ENCODE measurements at places on chromosomes 12 and 14.

- DNase-seq, result no peak
Measured at GRCh38 chr12:66726556-66726955, 47.7 kb upstream of the GRIP1 start.

DNA sequence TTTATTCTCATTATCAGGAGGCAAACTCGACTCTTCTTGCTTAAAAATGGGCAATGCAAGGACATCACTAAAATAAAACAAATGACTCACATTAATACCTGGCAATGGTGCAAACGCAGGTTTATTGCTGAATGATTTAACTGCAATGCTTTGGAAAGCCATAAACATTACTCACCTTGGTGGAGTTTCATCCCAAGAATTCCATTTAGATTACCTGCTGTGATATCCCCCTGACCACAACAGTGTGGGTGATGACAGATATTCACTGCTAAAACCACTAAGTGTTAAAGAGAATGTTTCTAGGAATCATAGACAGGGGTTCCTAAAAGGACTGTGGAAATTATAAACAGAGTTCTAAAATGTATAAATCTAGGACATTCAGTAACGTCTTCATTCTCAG, 35.3 kb upstream of the CSRNP2 start:
- DNase-seq, result no peak

- no peak for DNase-seq
Measured at GRCh38 chr14:99136401-99136800, 135.6 kb downstream of the BCL11B start.

GRCh38 chr12:26966842-26967241, 28.6 kb downstream of the FGFR1OP2 start:
- no peak for DNase-seq

- no peak for DNase-seq
Measured at GRCh38 chr12:94263905-94264561, 115.7 kb downstream of the PLXNC1 start.

DNA sequence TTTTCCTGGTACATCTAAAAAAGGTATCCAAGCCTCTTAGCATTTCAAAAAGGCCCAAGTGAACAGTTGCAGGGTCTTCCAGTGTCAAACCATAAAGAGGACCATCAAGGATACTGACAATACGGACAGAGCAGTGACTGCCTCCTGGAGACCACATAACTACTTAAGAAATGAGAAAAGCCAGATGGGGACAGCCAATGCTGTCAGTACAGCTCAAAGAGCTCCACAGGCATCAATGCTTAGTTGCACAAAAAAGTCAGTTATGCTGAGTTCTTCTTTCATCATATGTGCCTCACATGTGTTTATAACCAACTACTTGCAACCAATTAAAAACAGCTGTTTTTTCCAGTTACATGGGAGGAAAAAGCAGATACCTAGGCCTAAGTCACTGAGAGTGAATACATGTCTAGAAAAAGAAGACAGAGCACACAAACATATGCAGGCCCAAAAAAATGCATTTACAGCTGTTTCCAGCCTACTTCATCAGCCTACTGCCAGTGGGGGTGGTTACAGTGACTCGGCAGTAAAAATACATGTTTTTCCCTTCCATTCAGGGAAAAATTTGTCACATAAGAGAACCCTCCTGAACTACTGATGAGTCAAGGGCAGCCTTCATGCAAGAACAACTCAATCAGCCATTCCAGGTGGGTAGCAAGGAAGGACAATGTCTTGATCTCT, 84.0 kb downstream of the DCAF5 start:
- DNase-seq, result no peak

GRCh38 chr14:93994919-93995682, 2.0 kb upstream of the CCDC197 start:
- peak; percentile 54 for DNase-seq

DNA sequence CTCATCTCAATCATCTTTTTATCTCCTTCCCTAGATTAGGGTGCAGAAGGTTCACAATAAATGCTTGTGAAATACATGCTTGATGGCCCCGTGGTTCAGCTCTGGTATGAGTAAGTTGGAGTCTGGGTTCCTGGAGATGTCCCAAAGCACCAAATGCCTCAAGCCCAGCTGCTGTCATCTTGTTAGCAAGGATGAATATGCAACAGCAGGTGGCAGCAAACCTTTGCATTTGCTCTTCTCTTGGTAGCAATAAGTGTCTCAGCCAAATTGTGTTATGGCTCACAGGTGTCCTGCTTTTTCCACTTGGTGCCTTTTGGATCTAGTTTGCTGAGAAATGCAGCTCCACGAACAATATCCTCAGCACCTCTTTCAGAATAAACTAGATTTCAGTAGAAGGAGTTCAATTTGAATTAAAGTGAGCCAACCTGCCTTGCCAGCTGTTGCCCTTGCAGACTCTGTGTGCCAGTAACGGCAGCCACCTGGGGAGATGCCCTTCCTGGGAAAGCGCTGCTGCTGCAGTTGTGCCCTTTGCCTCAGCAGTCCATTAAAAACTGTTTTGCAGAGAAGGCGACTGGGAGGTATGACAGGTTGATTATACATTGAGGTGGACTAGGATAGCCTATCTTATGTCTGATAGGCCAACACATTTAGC, 417.3 kb downstream of the SNAPC1 start:
- DNase-seq, result no peak

- no peak for DNase-seq
Measured at GRCh38 chr12:15322164-15323061, at the start of gene PTPRO. Gene PTPRO, plus strand, starts transcription at chr12:15322508.

GRCh38 chr14:68753690-68754089, 39.2 kb downstream of the ZFP36L1 start:
- no peak for DNase-seq

GRCh38 chr12:74984631-74985030, 225.0 kb downstream of the KCNC2 start:
- no peak for DNase-seq

GRCh38 chr14:55031190-55031589, 4.2 kb downstream of the SOCS4 start:
- DNase-seq, result no peak

- no peak for DNase-seq
Measured at GRCh38 chr12:112341046-112341825, 41.0 kb downstream of the HECTD4 start.

DNA sequence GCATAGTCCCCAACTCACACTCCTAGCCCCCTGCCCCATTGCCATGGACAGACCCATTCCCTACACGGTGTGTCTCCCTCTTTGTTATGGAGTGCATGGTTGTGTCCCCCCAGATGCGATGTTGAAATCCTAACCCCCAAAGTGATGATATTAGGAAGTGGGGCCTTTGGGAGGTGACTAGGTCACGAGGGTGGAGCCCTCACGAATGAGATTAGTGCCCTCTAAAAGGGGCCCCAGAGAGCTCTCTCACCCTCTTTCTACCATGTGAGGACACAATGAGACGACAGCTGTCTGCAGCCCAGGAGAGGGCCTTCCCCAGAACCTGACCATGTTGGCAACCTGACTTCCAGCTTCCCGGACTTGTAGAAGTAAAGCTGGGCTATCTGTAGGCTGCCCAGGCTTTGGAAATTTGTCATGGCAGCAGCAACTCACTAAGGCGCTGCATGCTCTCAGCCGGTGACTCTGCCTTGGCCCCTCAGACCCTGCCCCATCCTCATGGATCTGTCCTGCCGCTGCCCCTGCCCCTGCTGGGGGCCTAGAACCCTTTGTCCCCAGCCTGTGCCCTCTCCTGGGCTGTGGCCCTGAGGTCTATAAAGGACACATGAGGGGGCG, 318.1 kb upstream of the RTL1 start:
- no peak for DNase-seq

DNA sequence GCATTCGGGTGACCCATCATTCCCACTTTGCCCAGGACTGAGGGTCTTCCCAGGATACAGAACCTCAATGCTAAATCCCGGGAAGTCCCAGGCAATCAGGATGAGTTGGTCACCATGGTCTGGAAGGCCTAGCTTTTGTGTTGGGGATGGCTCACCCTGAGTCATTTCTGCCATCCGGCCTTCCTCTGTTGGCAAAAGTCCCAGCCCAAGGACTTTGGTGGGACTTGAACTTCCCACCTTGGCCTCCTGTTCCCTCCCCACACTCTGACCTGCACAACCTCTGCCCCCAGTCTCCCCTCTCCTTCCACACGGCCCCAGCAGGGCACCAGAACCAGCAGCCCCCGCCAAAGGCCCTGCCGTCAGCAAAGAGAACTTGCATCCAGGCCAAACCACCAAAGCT, 24.6 kb upstream of the NCOR2 start:
- no peak for DNase-seq

DNA sequence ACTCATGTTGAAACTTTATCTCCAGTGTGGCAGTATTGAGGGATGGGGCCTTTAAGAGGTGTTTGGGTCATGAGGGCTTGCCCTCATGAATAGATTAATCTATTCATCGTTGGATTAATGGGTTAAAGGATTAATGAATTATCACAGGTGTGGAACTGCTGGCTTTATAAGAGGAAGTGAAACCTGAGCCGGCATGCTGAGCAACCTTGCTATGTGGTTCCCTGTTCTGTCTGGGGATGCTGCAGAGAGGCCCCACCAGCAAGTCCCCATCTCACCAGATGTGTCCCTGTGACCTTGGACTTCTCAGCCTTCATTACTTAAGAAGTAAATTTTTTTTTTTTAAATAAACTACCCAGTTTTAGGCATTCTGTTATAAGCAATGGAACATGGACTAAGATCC, 109.6 kb downstream of the DYRK2 start:
- DNase-seq, result no peak

GRCh38 chr14:20469242-20469889, at the start of gene PNP:
Gene PNP, plus strand, starts transcription at chr14:20469406. Its CDS starts 119 bp downstream, at chr14:20469525.
- DNase-seq, result peak; percentile 94

- no peak for DNase-seq
Measured at GRCh38 chr12:12804011-12804410, 9.1 kb upstream of the DDX47 start.

GRCh38 chr12:106914796-106915634, 40.7 kb upstream of the TMEM263 start:
- DNase-seq, result peak; percentile 84

DNA sequence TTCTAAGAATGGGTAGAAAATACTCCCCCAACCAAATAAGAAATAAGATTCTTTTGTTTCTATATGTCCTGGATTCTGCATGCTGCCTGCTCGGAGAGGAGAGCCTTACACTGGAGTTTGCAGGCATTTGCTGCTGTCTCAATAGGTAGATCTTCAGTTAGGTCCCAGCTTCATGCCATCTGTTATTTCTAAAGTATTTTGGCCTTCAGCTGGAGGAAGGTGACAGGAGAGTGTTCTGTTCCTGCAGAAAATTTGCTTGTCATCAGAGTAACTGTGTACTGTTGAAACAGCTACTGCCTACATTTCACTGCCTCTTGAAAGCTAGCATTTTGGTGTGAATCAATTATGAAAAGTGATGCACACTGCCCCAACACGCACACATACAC, 966.9 kb downstream of the NRXN3 start:
- DNase-seq, result no peak

DNA sequence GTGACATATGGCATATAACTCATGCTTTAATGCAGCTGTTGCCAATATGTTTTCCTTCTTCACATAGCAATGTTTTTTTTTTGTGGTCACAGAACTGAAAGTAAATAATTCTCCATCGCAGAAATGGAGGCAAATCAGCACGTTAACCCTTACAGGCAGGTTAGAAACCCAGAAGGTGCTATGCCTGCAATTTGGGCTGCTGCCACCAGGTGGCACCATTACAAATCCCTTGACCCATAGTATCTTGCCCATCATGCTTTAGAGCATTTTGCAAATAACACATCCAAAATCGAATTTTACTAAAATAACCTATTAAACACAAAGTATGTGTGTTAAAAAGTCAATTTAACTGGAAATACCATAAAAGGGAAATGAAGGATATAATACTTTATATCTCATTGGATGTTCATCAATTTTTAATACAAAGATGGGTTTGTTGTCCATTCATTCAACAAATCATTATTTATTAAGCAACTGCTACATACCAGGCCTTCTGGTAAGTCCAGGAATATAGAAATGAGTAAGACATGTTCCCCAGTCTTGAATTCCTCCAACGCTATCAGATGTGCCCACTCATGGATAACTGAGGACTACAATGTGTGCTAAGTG, 340.1 kb downstream of the GLT1D1 start:
- no peak for DNase-seq

DNA sequence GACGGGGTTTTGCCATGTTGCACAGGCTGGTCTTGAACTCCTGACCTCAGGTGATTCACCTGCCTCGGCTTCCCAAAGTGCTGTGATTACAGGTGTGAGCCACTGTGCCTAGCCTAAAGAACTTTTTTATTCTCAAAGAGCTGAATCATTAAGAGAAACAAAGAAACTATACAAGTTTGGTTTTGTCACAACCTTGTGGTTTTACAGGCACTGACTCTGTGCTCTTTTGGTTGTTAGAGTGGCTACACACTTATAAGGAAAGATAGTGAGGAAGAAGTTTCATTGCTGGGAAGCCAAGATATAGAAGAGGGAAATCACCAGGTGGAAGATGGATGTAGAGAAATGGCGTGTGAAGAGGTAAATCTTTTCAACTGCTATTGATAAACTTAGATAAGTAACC, 10.1 kb upstream of the DNAH10 start:
- no peak for DNase-seq

- no peak for DNase-seq
Measured at GRCh38 chr12:104513681-104514080, 56.9 kb downstream of the CHST11 start.

DNA sequence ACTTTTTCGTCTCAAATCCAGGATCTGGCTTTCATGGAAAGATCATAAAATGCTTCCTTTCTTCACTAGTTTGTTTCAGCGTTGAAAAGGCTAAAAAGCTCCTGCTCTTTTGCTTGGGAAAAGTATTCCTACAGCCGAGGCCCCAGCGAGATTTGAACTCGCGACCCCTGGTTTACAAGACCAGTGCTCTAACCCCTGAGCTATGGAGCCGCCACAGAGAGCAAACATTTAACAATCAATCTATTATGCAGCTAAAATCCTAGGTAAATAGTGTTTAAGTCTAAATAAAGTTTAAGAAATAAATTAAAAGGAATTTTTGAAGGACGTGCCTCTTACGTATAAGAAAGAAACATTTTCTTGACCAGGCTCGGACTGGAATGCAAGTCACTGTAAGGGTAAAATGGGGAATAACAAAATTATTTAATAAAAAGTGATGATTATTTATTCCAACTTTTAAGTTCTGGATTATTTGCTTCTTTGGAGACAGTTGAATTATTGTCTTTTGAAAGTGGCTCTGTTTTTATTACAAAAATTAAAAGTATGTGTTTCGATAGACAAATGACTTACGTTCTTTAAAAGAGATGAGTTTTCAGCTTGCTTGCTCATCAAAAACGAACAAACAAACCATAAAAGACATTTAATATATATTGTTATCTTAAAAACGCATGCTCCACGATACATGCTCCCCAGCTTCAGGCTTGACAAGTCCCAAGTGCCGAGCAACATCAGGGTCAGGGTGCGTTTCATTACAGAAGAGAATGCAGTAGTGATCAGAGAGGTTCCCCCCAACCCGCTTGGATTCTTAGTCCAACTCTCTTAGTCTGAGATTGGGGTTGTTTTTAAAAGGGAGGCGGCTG, 10.2 kb downstream of the OR6S1 start:
- no peak for DNase-seq
